Stimulated activated CD8-positive, alpha-beta memory T cell treated with anti-CD3 and anti-CD28 coated beads, Interleukin-7, amount 100 ng/mL, for 24 hours (primary cell): ENCODE measurements at places on chromosomes 16 and 17.

DNA sequence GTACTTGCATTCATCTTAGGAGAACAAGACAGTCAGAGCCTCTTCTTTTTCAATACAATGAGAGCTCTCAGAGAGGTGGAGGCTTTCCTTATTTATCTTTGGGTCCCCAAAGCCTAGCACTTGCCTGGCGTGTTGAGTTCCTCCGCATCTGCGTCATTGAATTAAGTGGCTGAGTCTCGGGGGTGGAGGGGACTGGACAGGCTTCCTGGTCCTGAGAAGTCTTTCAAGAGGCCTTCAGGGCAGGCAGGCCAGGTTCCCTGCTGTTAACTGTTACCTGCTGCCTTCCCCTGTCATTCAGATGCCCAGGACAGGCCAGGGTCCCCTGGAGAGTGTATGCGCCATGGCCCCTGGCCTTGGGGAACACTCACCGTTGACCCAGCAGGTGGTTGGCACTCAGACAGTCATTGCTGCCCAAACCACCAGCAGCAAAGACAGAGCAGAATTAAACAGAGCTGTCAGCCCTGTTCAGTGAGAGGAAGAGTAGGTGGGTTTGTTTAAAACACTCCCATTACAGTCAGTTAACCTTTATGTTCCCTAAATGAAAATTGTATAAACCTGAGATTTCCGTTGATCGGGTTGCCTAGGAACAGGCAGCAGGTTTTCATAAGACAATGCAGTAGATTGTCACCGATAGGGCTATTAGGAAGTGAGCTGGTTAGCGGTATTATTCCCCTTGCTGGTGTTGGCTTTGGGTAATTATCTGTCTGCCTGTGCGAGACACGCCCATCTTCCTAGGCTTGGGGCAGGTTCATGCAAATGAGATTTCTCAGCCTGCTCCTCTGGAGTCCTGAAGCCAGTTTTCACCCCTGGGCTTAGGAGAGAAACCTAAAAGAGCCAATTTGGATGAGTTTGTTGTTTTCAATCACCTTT is 132.7 kb downstream of the CCDC182 start:
- DNase-seq, result no peak

DNA sequence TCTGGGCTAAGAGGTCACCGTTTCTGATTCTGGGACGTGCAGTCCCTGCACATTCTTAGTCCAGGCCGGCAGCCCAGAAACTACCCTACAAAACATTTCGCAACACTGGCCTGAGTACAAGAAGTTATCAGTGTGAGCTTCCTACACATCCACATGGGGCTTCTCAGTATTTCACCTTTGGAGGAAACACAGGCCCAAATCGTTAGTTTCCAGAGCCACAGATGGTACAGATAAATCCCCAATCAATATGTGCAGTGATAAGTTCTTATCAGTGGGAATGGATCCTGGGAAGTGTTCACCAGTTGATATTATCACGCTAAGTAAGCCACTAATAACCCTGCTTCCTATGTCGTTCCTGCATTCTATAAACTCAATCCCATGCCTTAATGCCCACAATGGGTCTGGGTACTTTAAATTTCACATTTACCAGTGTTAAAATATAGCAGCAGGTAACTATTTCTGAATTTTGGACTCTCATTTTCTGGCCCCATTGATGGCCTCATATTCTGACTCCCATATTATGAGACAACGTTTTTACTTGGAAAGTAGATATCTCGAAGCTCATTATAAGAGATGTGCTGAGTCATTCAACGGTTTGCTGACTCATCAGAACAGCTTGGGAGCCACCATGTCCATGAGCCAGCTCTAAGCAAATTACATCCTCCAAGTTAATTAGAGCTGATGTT is 370.2 kb upstream of the MAF start:
- no peak for DNase-seq

DNA sequence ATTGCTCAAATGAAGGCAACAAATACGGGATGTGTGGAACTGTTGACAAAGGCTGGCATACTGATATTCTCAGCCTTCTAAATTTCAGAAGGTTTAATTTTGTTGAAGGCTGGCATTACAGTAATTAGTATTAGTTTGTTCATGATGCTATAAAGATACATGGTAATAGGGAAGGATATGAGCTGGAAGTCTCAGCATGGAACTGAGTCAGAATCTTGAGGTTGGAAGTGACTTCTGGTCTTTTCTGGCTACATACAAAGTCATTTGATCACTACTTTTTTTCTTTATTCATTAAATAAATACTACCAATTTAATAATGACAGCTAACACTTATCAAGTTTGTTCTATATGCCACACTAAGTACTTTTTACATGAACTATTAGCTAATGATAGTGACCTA is 22.6 kb downstream of the RABEP1 start:
- no peak for DNase-seq

- DNase-seq, result no peak
Observed at GRCh38 chr16:54932021-54932660, 1.5 kb downstream of the IRX5 start.

GRCh38 chr16:18832006-18832405 is 30.7 kb upstream of the ARL6IP1 start:
- no peak for DNase-seq

DNA sequence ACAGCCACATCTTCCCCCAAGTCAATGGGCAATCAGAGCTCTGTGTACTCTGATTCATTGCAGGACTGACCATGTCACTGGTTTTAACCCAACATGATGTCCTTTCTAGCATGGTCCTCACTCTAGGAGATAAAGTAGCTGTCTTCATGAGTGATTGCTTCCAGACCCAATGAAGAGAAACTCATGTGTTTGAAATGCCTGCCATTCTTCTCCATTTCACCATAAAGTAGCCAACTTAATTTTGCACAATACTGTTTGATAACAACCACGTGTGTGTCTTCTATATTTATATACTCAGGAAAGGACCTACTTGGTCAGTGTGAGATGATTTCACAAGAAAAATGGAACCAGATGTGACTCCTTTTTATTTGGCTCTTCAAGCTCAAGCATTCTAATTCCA is 172.5 kb downstream of the AXIN2 start:
- DNase-seq, result no peak

DNA sequence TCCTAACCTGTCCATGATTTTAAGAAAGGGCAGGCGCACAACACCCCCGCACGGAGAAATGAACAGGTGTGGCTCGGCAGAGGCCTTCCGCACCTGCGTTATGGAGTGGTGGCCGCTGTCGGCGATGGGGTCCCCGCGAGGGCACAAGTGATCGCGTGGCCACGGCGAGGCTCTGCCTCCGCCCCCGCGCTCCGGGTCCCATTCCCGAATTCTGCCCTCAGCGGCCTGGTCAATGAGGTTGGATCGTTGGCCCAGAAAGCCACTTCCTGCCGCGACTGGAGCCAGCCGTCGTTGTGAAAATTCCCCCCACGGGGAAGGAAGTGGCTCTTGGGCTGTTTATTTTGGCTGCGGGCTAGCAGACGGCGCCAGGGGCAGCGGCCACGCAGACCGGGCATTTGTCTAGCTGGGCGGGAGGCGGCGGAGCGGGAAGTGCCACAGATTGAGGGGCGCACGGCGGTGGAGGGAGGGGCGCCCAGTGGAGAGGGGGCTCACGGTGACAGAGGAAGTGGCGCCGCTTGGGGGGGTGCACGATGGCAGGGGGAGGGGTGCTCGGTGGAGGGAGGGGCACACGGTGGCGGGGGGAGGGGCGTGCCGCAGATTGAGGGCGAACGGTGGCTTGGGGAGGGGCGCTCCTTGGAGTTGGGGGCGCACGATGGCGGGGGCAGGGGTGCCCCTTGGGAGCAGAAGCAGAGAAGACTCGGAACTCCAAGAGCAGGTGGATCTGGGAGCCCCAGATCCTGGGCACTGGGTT is 25.0 kb downstream of the MRC2 start:
- no peak for DNase-seq

DNA sequence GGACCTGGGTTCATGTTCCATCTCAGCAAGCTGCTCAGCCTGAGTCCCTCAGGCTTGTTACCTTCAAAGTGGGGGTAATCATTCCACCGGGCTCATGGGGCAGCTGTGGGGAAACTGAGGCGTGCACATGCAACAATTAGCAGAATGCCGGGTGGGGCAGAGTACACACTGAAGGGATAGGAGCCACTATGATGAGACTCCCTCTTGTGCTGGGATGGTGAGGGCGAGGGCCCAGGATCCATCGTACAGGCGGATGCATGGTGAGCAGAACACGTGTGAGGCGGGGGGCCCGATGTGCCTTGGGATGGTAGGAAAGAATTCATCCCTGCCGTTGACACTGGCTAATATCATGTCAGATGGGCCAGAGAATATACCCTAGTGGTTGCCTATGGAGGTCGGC is 25.5 kb upstream of the MAP3K14 start:
- DNase-seq, result no peak

GRCh38 chr16:4747906-4748681 is 13.8 kb downstream of the DNAAF8 start:
- DNase-seq, result no peak

- no peak for DNase-seq
Observed at GRCh38 chr17:82402865-82403264, 15.3 kb upstream of the HEXD start.

GRCh38 chr16:68244903-68245853 is at the start of gene PLA2G15:
PLA2G15 (plus strand) TSS chr16:68245373; CDS start chr16:68245427, 54 bp downstream.
- DNase-seq, result peak; percentile 95

DNA sequence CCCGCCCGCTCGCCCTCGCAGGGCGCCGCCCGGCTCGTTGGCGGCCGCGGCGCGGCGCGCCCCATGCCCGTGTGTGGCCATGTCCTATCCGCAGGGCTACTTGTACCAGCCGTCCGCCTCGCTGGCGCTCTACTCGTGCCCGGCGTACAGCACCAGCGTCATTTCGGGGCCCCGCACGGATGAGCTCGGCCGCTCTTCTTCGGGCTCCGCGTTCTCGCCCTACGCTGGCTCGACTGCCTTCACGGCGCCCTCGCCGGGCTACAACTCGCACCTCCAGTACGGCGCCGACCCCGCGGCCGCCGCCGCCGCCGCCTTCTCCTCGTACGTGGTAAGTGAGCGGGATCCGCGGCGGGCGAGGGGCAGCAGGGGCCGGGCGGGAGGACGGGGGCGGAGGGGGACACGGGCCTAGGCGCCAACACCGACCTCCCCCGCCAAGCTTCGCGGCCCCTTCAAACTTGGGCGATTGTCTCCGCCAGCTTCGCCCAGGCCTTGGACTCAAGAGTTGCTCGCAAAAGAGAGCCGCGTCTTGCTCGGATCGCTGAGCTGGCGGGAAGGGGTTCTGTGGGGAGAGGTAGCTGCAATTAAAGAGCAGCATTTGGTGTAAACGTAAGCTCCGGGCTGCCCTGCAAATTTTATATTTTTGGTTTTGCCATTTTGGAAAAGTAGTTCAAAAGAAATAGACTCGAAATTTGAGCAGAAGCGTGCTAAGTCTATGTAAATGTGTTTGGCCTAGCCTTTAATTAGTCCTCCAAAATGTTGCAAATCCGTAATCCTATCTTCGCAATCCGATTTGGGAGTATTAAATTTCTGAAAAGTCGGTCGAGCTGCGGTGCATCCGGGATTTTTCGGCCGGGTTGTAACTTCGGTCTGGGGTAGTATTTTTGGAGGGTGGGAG is 702 bp downstream of the IRX5 start:
- DNase-seq, result no peak

DNA sequence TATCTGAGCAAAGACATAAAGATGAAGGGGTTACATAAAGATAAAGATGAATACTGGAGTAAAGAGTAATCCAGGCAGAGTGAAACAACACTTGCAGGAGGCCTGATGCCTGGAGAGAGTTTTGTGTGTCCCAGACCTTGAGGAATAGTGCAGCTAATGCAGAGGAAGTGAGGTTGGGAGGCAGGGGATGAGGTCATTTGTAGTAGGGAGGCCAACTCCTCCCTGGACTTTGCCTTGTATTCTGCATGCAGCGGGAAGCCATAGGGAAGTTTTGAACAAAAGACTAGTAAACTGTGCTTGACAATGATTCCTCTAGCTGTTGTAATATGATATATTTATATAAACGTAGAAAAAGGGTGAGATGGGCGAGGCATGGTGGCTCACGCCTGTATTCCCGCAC is 356.6 kb downstream of the KCNJ2 start:
- DNase-seq, result no peak

- DNase-seq, result no peak
Observed at GRCh38 chr16:82936941-82937551, 310.3 kb downstream of the CDH13 start.

DNA sequence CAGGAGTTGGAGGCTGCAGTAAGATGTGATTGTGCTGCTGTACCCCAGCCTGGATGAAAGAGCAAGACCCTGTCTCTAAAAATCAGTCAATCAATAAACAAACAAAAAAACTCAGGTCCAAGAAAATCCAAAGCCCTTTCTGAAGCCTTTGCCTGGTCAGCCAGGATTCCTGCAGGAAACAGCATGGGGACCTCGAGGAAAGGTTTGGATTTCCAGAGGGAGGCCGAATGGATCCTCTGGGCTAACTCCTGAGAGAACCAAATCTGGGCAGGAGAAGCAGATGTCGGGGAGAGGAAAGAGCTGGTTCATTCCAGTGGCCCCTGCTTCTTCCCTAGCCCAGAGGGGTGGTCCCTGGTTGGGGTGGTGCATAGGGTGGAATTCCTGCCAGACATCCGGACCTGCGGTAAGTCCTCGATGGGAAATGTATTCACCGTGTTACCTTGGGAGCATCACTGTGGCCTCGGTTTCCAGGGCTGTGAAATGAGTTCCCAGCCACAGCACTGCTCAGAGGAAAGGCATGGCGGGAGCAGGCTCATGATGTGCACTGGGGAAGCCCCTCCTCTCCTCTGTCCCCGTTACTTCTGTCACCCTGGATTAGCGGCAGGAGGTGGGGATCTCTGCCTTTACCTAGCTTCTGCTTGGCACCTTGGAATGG is 75.1 kb downstream of the CYLD start:
- no peak for DNase-seq

DNA sequence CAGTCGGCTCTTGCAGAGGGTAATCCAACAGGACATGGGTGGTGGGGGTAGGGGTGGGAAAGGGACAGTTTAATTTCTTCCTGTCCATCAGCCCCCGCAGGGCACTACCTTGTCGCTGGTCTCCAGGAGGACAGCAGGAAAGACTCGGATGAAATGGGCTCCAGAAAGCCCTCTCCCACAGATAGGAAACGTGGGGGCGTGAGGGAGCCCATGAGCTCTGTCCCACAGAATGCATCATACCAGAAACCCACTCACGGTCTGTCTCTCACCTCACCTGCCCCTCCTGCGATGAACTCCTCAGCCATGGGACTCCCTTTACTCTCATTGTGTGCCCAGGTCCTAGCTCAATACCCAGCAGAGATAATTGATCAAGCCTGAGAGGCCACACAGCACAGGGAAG is 240.1 kb downstream of the GSG1L start:
- DNase-seq, result no peak

DNA sequence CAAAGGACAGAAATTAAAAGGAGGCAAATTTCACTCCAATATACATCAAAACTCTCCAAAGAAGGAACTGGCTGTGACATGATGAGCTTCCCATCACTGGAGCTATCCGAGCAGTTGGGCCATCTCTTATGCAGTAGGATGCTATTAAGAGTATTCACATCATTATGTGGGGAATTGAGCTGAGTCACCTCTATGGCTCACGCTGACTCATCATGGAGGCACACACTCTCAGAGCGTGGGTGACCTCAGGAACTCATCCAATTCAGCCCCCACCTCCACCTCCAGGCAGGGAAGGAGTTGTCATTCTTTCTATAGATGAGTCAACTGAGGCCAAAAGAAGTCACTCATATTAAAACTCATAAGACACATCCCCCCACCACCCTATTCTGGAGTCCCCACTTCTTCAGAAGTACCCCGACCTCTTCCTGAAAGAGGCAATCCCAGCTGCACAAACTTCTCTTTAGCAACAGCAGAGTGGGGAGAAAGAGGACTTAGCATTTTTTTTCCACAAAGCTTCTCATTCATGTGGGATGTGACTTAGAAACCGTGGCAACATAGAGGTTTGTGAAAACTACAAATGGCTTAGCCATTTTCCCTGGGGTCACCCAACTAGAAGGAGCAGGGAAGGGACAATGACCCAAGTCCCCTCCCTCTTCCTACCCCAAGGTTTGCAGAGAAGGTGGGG is 32.5 kb downstream of the ABCC12 start:
- DNase-seq, result peak; percentile 23

GRCh38 chr17:14452856-14453255 is 152.0 kb downstream of the HS3ST3B1 start:
- no peak for DNase-seq
